ENCODE measurements at places on chromosomes 1 and 21. TPM values are rescaled to one million over a fixed set of nuclear protein-coding genes. Genes with fewer than 3 reads are reported as not detected.

The HTR6 gene
- not detected for total RNA-seq

The KIF26B gene
- 10.1 TPM for total RNA-seq

The IVL gene
- 0.44 TPM for total RNA-seq

The LMX1A gene
- total RNA-seq: 9.6 TPM

The OR2L3 gene
- 0.33 TPM for total RNA-seq

The TTC22 gene
- total RNA-seq: 3.2 TPM

The CYB561D1 gene
- 5.6 TPM for total RNA-seq

The USP24 gene
- total RNA-seq: 80.5 TPM

The AMPD1 gene
- total RNA-seq: 0.71 TPM

The ORC1 gene
- total RNA-seq: 3.1 TPM

The LYPD8 gene
- not detected for total RNA-seq

The RIMKLA gene
- total RNA-seq: 8.2 TPM

The HHAT gene
- 13.1 TPM for total RNA-seq

The KCNA3 gene
- total RNA-seq: 3.6 TPM

The FCER1G gene
- total RNA-seq: 6.3 TPM

The NUDT4B gene
- total RNA-seq: 33.9 TPM

The KLHDC9 gene
- 4.6 TPM for total RNA-seq
